CD4-positive, CD25-positive, alpha-beta regulatory T cell (primary cell): ENCODE measurements at places on chromosomes 5 and 9. TPM values are rescaled to one million over a fixed set of nuclear protein-coding genes. Genes with fewer than 3 reads are reported as not detected.

DNA sequence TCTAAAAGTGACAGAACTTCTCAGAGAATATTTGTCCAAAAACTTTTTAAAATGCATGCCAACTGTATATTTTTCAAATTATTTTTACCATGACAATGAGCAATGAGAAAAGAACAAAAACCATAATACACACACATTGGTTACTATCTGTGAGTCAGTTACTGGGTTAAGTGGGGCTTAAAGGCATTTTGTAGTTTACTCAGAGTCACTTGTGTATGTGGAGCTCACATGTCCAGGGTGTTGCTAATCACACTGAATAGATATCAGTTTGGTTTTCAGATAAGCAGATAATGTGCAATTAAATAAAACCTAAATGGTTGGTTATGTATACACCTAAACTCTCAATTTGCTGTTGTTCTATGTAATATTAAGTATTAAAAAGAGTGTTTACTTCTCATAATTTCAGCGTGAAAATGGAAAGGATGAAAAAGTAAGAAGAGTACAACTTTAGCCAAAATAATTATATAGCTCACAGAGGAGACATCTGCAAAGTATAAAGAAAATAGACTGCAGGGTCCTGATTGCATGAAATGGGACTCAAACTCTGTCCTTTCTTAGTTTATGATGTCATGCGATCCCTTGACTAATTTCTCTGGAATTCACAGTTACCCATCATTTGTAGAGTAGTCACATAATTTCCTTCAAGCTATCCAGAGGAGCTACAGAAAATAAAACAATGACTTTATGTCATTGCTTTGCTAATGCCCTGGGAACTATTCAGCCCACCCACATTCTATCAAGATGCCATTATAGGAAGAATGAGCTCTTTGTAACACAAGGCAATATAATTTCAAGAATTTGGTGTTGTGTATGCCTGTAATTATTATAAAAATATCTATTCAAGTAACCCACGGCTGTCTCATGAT lies 388.0 kb upstream of the ZNF608 start:
- DNase-seq: no peak

IL9 gene
- total RNA-seq: not detected

DNA sequence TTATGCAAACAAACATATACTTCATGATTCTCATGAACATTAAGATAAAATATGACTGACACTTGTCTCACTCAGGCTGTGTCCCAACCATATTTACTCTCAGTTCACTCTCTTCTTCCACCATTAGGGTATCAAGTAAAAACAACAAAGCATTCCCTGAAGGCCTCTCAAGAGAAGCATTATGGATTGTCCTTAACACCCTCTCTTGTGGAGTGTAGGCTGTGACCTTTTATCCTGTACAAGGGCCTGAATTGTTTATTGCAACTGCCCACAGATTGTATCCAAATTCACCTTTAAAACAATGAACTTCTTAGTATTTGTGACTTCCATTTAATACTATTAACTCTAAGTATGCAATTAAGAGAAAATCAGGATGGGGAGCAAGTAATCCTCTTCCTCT lies 78.1 kb downstream of the RICTOR start:
- no peak for DNase-seq

DNA sequence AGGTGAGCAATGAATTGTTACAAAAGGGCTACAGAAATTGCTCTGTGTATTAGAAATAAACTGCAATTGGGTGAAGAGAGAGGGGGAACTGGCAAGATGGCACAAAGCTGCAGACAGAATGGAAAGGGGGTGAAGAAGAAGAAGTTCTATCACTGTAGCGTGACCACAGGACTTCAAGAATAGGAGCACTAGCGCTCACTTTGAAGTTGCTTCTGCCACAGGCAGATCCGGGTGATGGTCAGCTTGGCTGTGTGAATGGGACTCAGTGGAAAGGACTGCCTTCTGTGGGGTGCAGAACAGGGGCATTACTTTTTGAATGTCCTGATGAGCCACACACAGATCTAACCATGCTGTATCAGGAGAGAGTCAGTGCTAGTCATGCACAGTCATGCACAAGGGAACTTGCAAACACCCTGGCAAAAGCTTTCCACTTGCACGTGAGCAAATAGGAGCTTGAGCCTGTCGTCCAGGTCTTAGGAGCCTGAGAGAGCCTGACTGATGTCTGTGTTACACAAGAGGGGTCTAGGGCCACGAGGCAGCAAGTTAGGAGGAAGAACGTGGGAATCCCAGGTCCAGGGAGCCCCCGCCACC lies 16.3 kb downstream of the IL5 start:
- DNase-seq: peak; percentile 7

DNA sequence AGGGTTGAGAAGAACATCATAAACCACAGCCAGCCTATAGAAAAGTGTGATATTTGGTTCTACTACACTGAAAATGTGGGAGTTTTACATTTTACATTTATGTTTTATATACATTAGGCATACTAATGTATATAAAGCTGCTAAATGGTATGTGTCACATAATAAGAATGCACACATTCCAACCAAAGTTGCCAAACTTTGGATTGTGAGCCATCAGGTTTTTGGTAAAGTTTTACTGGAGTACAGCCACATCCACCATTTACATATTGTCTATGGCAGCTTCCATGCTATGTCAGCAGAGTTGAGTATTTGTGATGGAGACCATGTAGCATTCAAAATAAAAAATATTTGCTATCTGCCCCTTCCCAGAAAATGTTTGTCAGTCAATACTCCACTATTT lies 23.1 kb upstream of the TARS1 start:
- no peak for DNase-seq

CDKN2A gene
- total RNA-seq: 16.5 TPM

CATSPER3 gene
- total RNA-seq: 0.37 TPM

- DNase-seq: no peak
Measured at GRCh38 chr9:109481856-109482255, 16.3 kb downstream of the PTPN3 start.

DNA sequence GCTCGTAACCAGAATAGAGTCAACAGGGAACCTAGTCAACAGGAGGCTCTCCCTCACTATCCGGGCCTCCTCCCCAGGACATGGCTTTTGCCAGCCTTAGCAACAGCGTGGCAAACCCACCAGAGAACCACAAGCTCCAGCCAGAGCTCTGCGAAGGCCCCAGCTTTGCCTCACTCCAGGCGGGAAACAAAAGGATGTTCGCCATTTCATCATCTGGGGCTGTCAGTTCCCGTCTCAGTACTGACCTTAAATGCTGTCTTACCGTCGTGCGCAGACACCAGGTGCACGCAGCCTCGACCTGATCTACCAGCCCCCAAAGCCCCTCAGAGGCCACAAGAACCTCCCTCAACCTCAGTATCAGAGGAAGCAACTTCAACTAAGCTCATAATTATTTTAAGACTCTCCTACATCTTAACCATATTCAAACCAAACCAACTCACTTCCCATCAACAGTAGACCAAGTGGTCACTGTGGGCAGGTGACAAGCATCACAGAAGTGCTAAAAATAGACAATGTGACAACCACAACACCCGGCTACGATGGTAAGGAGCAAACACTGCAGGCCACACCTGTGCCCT lies 71.4 kb downstream of the SEMA4D start:
- DNase-seq: no peak

DNA sequence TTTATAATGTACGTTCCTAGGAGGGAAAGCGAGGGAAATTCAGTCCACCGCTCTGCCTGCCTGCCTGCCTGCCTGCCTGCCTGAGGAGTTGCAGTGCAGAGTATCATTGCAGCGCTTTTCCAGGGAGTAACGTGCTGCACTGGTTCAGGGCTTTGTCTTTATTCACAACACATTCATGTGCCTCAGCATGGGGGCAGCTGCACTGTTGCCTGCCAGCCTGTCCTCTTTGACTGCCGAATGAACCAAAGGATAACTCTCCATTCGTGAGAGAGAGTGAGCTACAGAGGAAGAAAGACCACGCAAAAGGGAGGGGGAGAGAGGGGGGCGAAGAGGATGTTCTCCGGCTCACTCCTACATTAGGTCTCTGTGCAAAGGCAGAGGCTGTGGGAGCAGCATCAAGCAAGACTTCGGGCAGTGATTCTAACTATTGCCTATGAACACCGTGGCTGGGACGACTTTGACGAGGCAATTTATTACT lies 791.2 kb downstream of the MAT2B start:
- no peak for DNase-seq

MARCOL gene
- not detected for total RNA-seq
